ENCODE measurements at places on chromosomes 3 and 15.

- no peak for DNase-seq
Measured at GRCh38 chr3:151985787-151986430, 112.5 kb downstream of the SUCNR1 start.

- peak; percentile 38 for DNase-seq
Measured at GRCh38 chr3:182683453-182683852, 109.9 kb upstream of the ATP11B start.

- no peak for DNase-seq
Measured at GRCh38 chr3:178685591-178685906, 149.3 kb downstream of the KCNMB2 start.

DNA sequence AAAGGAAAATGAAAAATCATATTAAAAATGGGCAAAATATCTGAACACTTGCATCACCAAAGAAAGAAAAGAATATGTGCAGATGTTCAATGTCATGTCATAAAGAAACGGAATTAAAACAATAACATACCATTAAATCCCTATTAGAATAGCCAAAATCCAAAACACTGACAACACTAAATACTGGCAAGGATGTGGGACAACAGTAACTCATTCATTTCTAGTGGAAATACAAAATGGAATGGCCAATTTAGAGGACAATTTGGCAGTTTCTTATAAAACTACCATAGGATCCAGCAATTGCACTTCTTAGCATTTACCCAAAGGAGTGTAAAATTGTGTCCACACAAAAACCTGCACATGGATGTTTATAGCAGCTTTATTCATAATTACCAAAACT lies 542.5 kb upstream of the UBE2E2 start:
- no peak for DNase-seq

DNA sequence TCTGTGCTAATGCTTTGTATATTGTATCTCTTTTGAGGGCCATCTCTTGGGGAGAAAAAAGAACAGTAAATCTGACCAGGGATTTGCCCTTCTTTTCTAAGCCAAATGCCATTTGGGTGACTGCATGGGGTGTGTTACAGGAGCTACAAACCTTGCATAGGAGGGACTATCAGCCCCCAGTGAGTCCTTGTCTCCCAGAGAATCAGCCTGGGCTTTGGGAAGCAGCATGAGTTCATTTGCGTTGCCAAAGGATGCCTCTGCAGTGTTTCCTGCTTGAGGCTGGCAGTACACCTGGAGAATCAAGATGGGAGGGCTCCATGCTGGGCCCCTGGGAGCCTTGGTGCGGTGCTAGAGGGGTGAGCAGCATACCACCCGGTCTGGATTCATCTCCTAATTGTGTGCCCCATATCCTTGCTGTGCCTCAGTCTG lies 49.6 kb upstream of the POLG start:
- no peak for DNase-seq

DNA sequence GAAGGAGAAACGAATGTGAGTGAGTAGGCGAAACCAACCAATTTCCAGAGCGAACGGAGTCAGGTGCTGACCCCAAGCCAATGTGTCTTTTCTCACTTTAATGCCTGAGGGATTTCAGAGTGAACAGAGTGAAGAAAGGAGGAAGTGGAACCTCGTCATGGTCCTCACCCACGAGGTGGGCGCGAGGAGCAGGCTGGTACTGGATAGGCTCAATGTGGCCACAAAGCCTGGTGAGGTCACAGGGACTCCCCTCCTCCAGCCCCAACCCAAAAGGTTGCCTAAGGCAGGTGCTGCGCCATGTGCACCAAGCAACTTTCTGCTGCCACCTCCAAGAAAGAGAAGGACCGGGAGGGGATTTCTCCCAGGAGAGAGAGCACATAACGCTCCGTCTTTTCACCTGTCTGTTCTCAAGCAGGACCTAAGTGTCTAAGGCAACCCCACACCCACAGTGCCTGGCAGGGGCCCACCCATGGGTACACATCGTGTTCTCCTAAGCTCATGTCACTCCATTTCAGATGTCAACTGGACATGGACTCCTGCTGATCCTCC lies 3.8 kb downstream of the NRROS start:
- DNase-seq, result no peak

Measured in stimulated activated CD8-positive, alpha-beta memory T cell treated with anti-CD3 and anti-CD28 coated beads, Interleukin-7, amount 100 ng/mL, for 4 hours (primary cell).